Right kidney (tissue), 9 donors: ENCODE measurements at places on chromosomes 12 and 14.

- no peak for DNase-seq
Observed at GRCh38 chr14:44370727-44371126, 136.4 kb downstream of the FSCB start.

- no peak for DNase-seq
Observed at GRCh38 chr12:51528852-51529650, 62.0 kb upstream of the SCN8A start.

- DNase-seq: peak; percentile 12
Observed at GRCh38 chr12:47602325-47602724, 103.5 kb downstream of the RPAP3 start.

DNA sequence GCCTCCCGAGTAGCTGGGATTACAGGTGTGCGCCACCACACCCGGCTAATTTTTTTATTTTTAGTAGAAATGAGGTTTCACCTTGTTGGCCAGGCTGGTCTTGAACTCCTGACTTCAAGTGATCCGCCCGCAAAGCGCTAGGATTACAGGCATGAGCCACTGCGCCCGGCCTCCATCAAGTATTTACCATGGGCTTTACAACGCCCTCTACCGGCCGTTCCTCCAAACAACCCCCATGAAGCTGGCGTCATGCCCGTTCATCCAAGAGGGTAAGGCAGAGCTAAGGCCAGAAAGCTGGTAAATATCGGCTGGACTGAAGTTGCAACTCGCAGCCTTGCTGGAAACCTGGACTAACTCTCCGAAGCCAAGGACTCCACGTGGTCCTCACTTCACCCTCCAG, 41.6 kb downstream of the RNF34 start:
- DNase-seq: no peak

- DNase-seq: no peak
Observed at GRCh38 chr14:92755495-92755894, 7.1 kb upstream of the LGMN start.

DNA sequence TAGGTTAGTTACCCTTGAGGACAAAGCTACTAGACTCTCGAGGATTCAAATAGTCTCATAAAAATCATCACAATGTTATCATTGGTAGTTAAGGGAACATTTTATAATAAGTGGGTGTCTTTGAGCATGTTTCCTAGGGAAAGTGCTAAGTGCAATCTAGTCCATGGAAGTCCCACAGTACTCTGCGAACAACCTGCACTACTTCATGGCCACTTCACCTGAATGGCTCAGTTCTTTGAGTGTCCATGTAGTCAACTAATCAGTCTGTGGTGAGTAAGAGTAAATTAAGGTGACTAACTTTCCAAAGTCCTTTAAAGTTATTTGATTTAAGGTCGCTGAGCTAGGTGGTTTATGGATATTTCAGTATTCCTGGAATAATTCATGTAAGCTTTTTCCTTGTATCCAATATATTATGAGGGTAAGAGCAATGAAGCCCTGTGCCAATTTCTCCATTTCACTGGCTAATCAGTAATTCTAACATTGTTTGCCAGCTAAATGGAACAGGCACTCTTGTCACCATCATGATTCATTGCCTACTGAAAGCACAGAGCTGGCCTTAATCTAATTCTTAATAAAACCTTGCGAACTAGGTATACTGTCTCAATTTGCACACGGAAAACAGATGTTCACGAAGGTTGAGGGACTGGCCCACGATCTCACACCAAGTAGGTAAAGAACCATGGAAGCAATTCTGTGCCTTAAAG, 495.1 kb downstream of the APAF1 start:
- DNase-seq: no peak

GRCh38 chr12:2236506-2237294, 183.9 kb downstream of the CACNA1C start:
- DNase-seq: no peak

DNA sequence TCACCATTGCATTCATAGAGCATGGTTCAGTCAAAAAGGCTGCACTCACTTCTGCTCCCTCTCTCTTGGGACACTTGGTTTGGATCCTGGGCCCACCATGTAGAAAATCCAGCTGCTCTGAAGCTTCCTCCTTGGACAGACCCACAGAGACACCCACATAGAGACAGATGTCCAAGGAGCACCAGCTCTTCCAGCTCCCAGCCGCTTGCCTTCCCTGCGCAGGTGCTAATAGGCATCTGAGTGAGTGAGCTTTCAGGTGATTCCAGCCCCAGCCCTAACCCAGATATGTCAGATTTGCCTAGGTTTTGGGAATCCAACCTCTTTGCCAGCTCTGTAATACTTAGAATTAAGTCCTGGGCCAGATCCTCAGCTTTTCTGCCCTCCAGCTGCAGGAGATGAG, 38.6 kb downstream of the DLK1 start:
- DNase-seq: no peak

DNA sequence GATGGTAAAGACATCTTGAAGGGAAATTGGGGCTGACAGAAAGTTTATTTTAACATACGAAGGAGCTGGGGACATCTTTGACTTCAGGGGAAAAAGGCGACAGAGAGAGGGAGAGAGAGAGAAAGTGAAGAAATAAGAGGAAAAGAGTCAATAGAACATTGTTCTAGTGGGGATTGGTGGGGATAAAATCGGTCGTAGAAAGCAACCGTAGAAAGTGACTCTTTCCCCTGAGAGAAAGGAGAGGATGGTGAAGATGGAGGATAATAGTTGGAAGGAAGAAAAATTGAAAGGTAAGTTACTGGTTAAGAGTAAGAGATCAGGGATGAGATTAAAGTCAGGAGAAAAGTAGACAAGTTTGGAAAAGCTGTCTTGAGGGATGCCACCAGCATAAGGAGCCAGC, 75.9 kb downstream of the LMNTD1 start:
- no peak for DNase-seq

GRCh38 chr14:51490205-51490604, 161.5 kb upstream of the FRMD6 start:
- DNase-seq: no peak

GRCh38 chr14:73261520-73262426, 24.5 kb downstream of the PAPLN start:
- DNase-seq: no peak

- DNase-seq: no peak
Observed at GRCh38 chr14:103997391-103997790, 55.1 kb upstream of the RD3L start.

GRCh38 chr14:69672356-69672755, 61.0 kb downstream of the SUSD6 start:
- no peak for DNase-seq

GRCh38 chr14:104774453-104775072, 21.0 kb downstream of the AKT1 start:
- DNase-seq: no peak

- DNase-seq: no peak
Observed at GRCh38 chr14:34933301-34933700, 49.5 kb upstream of the SRP54 start.

- DNase-seq: no peak
Observed at GRCh38 chr12:63944586-63945228, 100.2 kb downstream of the SRGAP1 start.

DNA sequence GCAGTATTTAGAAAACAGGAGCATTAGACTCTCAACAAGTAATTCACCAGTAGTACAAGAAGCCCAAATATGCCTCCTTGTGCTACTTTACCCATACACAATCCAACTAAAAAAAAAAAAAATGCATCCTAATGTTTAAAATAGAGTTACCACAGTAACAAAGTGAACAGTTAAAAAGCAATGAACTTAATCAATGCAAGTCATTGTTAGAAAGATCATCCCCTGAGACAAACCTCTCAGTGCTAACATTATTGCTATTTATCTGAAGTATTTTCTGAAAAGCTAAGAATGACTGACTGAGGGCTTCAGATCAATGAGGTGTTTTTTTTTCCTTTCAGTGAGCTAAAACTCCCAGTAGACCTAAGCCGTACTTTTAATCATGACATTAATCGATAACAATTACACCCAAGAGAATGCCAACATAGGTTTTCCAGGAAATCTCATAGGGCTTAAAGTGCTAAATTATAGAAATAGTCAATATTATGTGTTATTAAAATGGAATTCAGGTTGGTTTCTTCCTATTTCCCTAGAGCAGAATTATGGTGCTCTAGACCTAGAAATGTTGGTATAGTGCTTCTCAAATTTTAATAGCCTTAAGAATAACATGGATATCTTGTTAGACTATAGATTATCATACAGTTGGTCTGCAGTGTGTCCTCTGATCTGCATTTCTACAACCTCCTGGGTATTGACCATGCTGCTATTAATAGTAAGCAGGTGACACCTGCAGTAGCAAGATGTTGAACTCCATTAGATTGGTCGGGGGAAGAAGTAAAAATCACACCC, 123.0 kb downstream of the PRKD1 start:
- no peak for DNase-seq

GRCh38 chr14:99476864-99477263, 3.8 kb downstream of the SETD3 start:
- DNase-seq: no peak

DNA sequence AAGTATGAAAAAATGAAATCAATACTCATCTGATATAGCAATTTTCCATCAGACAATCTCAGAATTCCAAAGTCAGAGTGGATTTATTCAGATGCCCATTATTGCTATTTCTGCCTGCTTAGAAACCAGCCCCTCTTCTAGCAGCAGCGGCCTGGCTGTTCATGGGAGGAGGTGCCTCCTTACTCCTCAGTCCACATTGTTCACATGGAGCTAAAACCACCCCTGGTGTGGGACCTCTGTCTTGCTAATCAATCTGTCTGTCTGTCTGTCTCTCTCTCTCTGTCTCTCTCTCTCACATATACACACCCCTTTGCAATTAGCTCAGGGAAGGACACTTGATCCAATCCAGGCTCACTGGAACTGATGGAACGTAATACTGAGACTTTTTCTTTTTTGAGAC, 176.1 kb downstream of the APAF1 start:
- no peak for DNase-seq
